Cortex of kidney (tissue), 1 donor: ENCODE measurements at places on chromosomes 3 and 15.

DNA sequence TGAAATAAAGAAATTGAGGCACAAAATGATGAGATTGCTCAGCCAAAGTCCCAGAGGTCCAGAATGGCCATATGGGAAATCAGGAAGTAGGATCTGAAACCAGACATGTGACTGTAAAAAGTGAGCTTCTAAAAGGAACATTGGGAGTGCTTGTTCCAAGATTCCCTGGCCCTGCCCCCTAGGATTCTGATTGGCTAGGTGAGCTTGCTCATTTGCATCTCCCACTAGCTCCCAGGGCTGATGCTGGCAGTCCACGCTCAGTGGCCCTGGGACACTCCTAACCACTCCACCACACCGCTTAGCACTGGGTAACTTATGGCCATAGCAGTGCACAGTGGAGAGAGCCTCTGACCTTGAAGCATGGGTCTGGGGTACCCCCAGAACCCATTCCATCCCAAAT is 326.7 kb downstream of the NTRK3 start:
- no peak for DNase-seq

- DNase-seq: no peak
Observed at GRCh38 chr3:46580675-46581074, 14.6 kb upstream of the LRRC2 start.

- DNase-seq: no peak
Observed at GRCh38 chr15:80769829-80770705, 9.1 kb upstream of the CEMIP start.

- DNase-seq: no peak
Observed at GRCh38 chr3:43185274-43185982, 79.5 kb upstream of the POMGNT2 start.

DNA sequence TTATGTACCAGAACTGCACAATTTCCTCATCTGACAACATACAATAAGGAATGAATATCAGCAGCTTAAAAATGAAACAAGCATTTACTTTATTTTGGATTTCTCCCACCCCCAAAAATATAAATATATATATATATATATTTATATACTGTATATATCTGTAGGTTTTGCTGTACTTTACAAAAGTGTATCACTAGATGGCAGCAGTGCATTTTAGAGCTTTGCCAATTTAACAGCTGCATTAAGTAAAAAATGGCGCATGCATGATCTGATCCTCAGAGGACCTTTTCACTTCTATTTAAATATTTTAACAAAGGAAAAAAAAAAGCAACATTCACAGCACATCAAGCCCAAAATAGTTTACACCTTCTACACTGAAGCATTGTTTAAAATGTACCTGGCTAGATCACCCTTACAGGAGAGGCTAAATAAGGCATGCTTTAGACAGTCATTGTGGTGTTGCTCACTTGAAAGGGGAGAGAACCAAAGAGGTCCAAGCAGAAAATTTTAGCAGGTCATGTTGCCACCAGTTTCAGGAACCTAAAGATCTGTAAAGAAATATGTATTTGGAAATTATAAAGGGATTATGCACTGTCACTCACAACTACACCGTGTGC is 72.6 kb downstream of the NPTN start:
- no peak for DNase-seq

- DNase-seq: no peak
Observed at GRCh38 chr3:118842147-118842863, 192.3 kb downstream of the IGSF11 start.

DNA sequence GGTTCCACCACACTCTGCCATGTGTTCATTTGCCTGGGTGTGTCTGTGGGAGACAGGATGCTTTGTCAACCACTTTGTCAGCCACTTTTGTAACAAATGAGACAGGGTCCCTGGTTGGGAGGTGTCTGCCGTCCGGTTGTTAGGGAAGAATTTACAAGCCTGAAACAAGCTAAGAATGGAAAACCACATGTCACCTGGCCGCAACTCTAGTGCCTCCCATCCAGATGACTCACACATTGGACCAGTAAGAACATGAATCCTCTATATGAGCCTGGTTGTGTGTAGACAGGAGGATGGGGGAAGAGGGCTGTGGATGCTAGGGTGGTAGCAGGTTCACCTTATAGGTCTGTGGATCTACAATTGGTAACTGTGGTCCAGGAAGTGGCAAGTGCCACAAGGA is 335.3 kb downstream of the CLSTN2 start:
- DNase-seq: no peak

GRCh38 chr3:116614795-116615362 is 94.7 kb upstream of the TUSC7 start:
- no peak for DNase-seq

GRCh38 chr3:23713641-23714040 is 92.1 kb upstream of the UBE2E1 start:
- no peak for DNase-seq

DNA sequence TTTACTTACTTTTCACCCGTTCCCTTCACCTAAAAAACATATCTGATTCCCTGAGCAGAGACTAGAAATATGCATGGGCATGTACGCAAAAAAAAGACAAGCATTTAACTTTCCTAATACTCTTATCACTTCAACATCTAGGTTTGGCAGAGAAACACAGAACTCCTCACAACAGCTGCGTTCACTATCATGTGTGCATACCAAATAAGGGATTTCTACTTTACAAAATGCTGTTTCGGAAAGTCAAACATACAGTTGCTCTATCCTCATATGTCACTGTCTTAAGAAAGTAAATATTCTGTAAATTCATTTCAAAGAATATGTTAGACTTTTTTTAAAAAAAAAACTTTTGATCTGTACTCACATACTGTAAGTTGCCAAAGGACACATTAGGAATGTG is 65.1 kb upstream of the CBLB start:
- no peak for DNase-seq

GRCh38 chr3:142211034-142211433 is 14.4 kb downstream of the GK5 start:
- no peak for DNase-seq

- no peak for DNase-seq
Observed at GRCh38 chr3:28973609-28974008, 307.3 kb upstream of the RBMS3 start.

- no peak for DNase-seq
Observed at GRCh38 chr15:77630956-77631744, 1.6 kb downstream of the LINGO1 start.

DNA sequence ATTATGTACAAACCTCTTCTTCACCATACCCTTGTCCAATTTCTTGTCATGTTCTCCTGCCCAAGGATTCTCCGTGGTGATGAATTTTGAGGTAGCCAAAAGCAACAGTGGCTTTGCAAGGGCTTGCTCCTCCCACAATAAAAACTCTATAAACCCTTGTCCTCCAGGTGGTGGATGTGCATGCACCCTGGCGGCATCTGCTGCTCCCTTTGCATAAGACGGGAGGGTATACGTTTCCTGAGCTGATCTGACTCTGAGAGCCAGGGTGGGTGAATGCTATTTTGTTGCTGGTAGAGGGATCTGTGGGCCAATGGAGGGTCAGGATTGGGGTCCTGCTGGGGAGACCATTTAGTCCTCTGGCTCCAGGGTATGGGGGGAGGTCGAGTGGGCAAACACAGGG is 5.4 kb downstream of the DNAH1 start:
- no peak for DNase-seq

- no peak for DNase-seq
Observed at GRCh38 chr3:188890572-188891270, 281.1 kb upstream of the TPRG1 start.

GRCh38 chr3:70702132-70702531 is 389.7 kb upstream of the MDFIC2 start:
- DNase-seq: no peak

GRCh38 chr15:45666119-45666875 is 31.5 kb downstream of the SQOR start:
- no peak for DNase-seq

GRCh38 chr15:62566248-62566647 is 401.2 kb upstream of the C2CD4B start:
- no peak for DNase-seq

GRCh38 chr15:63206079-63206478 is 16.7 kb downstream of the RAB8B start:
- no peak for DNase-seq

DNA sequence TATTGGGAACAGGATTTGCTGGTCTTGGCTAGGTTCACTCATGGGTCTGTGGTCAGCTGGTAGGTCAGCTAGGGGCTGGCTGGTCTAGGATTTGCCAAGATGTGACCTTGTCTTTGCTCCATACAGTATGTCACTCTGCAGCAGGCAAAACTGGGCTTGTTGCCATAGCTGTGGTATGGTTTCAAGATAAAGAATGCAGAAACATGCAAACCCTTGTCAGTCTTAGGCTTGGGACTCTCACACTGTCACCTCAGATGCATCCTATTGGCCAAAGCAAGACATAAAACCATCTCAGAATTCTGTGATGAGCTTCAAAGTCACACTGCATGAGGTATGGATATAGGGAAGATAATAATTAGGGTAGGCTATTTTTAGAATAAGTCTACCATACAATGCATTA is 66.6 kb upstream of the TBC1D5 start:
- no peak for DNase-seq

DNA sequence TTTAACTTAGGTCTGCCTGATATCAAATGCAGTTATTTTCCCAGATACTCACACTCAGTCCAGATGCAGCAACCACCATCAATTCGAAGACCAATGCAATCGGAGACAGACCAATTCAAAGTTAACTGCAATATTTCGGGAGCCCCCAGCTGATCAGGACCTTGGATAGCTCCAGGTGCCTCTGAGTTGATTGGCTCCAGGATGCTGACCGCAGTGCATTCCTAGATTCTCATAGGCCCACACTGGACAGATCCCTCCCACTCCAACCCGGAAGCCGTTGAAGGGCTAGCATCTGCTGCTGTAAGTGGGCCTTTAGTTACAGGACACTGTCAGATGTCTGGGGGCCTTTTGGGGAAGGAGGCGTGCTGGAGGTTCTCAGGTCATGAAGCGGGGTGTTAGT is 89.5 kb upstream of the ATP2B2 start:
- no peak for DNase-seq

DNA sequence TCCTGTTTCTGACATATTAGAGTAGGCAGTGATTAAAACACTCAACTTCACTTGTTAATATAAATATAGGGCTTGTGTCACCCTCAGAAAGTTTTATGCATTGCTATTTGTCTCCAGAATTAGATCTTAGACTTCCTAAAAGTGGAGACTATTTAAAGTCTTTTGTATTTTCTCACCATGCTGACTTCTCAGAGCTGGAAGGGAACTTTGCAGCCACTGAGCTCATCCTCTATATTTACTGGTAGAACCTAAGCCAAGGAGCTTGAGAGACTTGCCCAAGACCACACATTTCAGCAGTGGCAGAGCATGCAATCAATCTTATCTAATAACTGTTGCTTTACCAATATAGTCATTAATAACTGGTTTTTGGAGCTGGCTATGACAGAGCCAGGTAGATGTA is 53.2 kb downstream of the STAC start:
- no peak for DNase-seq

DNA sequence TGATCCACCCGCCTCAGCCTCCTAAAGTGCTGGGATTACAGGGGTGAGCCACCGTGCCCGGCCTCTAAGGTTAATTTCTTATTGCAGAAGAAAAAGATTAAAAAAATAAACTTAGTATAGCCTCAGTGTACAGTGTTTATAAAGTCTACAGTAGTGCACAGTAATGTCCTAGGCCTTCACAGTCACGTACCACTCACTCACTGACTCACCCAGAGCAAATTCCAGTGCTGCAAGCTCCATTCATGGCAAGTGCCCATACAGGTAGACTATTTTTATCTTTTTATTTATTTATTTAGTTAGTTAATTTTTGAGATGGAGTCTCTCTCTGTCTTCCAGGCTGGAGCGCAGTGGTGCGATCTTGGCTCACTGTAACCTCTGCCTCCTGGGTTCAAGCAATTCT is 3.2 kb upstream of the FLNB start:
- no peak for DNase-seq
